ENCODE measurements at places on chromosomes 2 and 18. TPM values are rescaled to one million over a fixed set of nuclear protein-coding genes. Genes with fewer than 3 reads are reported as not detected.

The SERPINB11 gene
- not detected for total RNA-seq

The RNF125 gene
- total RNA-seq: 14.3 TPM

DNA sequence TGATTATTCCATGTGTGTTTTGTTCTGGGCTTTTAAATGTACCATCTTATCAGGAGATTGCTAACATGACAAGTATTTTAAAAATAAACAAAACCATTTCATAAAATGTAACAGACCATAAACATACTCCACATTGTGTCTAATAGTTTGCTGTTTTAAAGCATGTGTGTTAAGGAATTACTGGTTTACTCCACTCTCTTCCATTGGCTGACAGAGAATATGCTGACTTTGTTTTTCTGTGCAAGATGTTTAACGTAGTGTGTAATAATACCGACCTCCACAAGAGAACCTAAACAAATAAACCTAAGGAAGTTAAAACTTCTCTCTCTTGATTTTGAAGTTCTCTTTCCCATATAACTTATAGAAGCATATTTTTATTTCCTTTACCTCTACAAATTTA lies 17.0 kb upstream of the TMEM18 start:
- DNase-seq: no peak

The CCDC85A gene
- total RNA-seq: not detected

DNA sequence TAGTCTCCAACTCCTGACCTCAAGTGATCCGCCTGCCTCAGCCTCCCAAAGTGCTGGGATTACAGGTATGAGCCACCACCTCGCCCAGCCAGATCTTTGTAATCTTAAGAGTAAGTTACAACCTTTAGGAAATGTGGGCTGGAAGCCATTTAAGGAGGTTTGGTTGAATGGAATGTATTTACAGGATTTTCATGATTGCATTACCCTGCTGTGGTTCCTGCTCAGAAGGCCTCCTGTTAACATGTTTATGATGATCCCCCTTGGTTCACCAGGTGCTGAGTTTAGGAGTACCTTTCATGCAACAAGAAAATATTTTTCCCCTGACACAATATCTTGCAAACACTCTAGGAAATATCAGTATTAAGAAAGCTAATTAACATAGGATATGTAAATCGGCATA lies 187.4 kb upstream of the SH3BP4 start:
- no peak for DNase-seq

- no peak for DNase-seq
These were observed 2.6 kb downstream of the BAZ2B start for GRCh38 chr2:159613651-159614285.

DNA sequence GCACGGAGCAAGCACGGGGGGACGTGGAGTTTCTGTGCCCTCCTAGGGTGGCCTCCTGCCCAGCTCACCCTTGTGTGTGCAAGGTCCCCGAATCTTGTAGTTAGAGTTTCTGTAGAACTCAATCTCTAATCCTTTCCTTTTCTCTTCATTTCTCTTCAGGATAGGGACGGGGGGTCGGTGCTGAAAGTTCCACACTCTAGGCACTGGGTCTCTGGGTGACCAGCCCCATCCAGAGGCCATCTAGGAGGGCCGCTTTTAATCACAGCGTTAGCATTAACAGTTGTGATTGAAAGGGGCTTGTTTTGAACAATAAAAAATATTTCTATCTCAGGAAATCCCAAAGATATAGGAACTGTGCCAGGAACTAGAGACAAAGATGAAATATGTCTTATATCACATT lies 10.5 kb downstream of the SOCS6 start:
- DNase-seq: no peak

The KIF5C gene
- total RNA-seq: 58.1 TPM

GRCh38 chr18:75618146-75618545 lies 190.6 kb upstream of the SMIM21 start:
- no peak for DNase-seq

The RFTN2 gene
- total RNA-seq: 2.4 TPM

DNA sequence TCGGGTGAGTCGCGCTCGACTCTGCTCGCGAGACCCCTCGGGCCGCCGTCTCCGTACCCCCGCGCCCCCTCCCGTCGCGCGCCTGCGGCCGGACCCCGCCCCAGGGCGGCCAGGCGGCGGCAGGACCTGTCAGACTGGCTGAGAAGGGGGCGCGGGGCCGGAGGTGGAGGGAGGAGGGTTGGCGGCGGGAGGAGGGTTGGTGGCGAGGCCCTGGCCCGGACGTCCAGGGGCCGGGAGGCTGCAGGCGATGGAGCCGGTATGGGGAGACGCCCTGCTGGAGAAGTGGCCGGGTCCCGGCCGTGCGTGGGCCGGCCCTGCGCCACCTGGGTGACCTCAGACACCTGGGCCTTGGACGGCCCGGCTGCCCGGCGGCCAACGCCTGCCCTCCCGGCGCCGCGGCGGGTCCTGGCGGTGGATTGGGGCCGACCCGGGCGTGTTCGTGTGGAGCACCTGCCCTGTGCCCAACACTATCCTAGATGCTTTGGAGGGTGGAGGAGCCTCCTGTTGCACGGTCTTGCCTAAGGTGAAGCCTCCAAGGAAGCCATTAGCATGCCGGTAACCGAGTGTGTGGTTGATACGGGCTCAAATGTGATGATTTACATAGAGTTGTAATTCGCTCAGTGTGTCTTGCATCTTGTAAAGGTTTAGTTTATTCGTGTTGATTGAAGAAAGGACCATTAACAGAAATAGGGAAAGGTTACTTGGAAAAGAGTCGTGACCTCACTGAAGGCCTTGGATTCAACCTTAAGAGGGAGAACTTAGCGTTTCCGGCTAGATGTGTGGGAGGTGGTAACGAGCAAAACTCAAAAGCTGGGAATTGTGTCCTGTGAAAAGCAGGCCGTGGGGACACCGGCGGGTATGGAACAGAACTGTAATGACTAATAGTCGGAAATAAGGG lies 550 bp downstream of the MYL12B start:
- no peak for DNase-seq

The ITPRIPL1 gene
- 16.1 TPM for total RNA-seq

The UBXN2A gene
- 20.4 TPM for total RNA-seq

DNA sequence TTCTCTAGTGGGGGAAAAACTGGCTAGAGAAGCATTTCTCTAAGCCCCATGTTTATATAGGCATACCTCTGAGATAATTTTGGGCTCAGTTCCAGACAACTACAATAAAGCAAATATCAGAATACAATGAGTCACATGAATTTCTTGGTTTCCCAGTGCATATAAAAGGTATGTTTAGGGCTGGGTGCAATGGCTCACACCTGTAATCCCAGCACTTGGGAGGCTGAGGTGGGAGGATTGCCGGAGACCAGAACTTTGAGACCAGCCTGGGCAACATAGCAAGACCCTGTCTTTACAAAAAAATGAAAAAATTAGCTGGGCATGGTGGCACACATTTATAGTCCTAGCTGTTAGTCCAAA lies 22.2 kb downstream of the TSN start:
- no peak for DNase-seq

DNA sequence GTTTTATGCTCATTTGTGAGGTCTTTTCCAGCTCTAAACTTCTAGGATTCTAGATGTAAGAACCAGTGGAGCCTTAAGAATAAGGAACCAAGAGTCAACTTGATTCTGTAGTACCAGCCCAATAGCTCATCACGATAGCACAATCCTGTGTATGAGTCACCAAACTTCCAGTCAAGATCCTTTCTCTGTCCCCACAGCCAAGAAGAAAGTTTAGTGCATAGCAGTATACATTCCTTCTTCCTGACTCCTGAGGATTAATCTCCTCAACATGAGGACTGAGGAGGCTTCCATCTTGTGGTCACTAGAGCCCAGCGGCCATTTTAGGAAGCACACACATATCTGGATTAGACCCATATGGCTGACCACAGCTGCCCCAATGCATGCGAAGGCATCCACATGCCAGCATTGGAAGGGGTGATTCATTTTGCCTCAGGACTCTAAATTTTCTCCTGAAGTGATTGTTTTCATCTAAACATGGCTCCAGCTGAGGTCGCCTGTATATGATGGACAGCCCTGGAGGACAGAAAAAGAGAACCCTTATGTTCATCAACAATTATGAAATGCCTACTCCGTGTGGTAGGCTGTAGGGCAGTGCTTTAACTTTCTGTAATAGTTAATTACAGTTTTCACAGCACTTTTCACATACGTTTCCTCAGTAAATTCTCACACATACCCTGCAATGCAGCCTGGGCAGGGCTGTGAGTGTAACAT lies 53.5 kb downstream of the RASGRP3 start:
- no peak for DNase-seq

DNA sequence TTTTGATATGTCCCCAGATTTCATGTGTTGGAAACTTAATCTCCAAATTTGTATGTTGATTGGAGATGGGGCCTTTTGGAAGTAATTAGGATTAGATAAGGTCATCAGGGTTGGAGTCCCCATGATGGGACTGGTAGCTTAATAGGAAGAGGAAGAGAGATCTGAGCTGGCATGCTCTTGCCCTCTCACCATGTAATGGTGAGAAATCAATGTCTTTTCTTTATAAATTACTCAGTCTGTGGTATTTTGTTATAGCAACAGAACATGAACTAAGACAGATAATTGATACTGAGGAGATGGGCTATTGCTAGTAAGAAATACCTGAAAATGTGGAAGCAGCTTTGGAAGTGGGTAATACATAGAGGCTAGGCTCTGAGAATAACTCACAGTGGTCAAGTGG lies 48.0 kb downstream of the CDC42EP3 start:
- DNase-seq: no peak

DNA sequence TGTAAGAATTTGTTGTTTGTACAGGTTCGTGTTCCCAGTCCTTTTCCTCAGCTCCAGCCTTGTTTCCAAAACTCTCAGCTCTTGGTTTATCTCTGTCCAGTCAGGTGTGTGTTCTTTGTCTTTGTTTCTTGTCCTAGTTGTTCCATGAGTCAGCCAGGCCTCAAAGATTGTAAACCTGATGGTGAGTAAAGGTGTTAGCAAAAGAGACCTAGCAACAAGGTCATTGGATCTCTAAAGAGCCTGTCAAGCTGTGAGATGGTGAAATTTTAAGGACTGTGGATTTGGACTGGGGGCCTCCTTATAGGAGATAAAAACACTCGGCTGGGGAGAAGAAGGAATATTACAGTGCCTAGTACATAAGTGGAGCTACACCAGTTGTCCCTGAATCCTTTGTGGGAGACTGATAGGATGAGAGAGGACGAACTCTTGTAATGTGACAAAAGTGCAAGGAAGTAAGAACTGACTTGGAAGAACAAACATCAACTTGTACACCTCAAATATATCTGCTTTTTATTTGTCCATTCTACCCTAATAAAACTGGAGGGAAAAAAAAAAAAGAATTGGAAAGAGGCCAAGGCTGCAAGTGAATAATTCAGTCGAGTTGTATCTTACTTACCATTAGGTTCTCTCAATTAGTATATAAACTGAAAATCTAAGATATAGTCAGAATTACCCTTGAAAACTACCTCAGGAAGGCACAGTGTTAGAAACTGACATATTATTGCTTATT lies 37.2 kb downstream of the ITGA6 start:
- DNase-seq: no peak

DNA sequence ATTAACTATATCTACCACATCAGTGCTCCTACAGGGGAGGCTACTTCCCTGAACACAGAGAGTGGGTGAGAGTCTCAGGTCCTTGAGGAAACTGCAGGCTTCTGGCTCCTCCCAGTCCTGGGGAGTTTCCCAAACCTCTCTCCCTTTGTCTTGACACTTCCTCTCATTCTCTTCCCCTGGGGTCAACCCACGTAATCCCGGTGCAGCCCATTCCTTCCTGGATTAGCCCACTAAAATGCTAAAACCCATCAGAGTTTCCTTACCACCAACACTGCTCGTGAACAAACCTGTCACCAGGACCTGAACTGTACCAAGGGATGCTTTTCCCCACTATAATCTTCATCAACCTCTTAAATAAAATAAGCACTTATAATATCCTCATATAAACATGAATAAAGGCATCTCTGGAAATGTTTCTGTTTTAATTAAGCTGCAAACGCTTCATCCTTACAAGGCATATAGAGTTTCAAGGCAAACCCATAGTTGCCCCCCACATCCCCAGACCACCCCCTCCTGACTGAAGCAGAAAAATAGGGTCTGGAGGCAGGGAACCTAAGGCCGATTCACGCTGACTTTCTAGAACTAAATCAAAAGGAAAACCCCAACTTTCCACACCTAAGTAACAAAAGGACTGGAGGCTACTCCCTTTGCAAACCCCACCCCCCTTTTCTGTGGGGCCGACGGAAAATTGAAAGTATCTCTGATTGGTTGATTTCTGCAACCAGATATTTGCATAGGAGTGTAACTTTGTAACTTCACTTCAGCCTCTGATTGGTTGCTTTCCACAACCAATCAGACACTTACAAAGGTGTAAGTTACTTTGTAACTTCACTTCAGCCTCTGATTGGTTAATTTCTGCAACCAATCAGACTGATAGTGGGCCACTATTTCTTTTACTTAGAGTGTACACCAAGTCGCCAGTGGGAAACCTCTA lies 19.0 kb downstream of the TMSB10 start:
- no peak for DNase-seq

DNA sequence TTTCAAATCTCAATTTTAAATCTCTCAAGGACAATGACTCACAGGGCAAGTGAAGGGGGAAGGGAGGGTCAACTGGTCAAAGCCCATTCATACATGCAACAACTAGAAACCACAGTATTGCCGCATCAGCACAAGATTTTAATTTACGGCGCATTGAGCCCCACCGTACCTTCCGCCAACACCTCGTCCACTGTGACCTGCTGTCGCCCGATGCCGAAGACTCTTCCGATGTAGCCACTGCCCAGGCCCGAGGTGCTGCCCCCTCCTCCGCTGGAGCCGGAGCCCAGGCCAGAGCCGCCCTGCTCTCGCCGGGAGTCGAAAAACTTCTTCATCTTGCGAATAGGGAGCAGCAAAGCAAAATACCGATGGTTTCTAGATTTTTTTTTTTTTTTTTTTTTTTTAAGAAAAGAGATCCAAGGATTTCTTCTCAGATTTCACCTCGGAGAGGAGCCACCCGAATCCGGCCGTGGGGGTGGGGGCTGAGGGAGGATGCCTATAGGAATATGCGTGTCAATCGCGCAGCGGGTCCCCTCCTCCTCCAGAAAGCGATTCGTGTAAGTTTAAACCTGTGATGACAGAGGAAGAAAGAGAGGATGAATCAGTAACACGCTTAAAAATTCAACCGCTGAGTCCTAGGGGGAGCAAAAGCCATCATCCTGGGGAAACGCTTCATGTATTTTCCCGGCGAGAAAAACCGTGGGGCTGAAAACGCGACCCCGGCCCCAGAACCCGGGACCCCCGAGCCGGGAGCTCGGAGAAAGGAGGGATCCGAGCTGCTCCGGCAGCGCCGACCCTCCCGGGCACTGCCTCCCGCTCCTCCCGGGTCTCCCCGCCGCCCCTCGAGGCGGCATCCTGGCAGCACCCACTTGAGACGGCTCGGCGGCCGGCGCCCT lies 584 bp downstream of the AAK1 start:
- DNase-seq: peak; percentile 66

- DNase-seq: no peak
These were observed 10.4 kb downstream of the TMEM87B start for GRCh38 chr2:112065486-112065885.

The POTEJ gene
- total RNA-seq: not detected

DNA sequence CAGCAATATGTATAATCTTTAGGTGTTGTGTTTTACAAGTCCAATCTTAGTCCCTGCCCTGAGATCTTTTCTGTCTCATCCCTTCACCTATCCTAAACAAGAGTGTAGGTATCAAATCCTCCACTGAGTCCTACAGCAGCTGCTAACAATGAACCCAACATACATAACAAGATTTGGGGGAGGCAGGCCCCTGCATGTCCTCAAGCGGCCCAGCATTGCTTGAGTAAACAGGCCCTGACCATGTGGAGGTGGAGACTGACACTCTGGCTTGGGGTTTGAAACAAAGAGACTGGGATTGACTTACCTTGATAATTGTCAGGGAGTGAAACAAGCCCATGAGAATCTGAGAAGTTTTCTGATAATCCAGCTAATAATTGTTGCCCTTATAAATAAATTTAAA lies 213.4 kb downstream of the STK39 start:
- no peak for DNase-seq
